ENCODE measurements at places on chromosomes 1 and 21.

DNA sequence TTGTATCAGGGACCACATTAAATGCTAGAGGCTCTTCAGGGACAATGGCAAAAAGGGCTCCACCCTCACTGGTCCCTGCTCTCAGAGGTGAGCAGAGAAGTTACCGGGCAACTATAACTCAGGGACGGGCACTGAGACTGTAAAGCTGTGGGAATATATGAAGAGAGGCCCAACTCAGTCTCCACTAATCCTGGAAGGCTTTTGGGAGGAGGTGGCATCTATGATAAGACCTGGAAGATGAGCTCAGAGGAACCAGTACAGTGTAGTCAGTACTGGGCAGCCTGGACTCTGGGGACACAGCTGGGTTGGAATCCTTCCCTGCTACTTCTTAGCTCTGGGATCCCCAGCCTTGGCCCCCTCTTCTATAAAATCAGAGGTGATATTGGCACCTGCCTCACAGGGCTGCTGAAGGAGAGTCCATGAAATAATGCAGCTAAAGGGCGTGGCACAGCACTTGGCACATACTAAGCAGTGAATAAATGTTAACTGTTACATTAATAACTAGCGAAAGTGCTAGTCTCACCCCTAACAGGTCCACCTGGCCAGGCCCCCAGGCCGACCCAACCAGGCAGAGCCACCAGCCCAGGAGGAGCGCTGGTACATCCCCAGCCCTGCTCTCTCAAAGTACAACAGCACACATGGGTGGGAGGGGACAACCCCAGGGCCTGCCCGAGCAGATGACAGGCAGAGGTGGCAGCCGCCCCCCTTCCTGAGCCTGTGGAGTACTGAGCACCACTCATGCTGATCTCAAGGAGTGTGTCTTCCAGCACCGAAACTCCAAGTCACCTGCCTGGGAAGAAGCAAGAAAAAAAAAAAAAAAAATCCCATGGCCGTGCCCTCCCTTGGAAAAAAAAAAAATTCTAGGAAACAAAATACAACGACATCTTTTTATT lies 62.7 kb downstream of the CASZ1 start:
- no peak for DNase-seq

DNA sequence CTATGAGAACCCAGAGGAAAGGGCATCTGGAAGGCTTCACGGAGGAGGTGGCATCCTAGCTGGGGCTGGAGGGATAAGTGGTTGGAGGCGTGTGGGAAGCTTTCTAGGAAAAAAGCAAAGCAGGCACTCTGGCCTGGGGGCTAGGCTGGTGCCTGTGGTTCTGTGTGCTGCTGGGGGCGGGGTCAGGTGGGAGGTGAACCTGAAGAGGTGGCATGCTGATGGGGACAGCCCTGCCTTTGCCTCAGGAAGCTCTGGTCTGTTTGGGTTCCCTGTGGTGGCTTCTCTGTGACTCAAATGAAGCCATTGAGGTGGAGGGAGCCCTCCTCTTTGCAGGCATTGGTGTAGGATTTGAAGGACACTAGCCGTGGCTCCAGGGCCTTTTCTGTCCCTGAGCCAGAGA lies 221.6 kb upstream of the POU3F1 start:
- no peak for DNase-seq

- DNase-seq: no peak
These were observed 48.4 kb downstream of the STX6 start for GRCh38 chr1:180974236-180974635.

GRCh38 chr1:182245040-182245439 lies 146.6 kb downstream of the GLUL start:
- DNase-seq: no peak

Data from NCI-H446 treated with DMSO at 0.1 percent for 48 hours (cell line).